DMS153 (cell line): ENCODE measurements at places on chromosomes 12 and 14.

DNA sequence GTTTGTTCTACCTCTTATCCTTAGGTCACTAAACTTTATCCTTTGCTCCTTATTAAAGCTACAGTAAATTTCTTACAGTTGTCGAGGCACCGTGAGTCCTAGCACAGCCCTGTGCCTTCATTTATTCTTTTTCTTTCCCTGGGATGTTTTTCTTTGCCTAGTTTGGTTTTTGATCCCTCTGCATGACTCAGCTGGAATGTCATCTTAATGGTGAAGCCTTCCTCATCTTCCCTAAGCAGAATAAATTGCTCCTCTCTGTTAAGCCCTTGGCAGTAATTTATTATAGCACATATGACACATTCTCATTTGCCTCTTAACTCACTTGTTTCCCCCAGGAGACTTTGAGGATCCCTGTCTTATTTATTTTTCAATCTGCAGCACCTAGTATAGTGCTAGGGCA is 16.6 kb downstream of the ACTR10 start:
- no peak for DNase-seq

DNA sequence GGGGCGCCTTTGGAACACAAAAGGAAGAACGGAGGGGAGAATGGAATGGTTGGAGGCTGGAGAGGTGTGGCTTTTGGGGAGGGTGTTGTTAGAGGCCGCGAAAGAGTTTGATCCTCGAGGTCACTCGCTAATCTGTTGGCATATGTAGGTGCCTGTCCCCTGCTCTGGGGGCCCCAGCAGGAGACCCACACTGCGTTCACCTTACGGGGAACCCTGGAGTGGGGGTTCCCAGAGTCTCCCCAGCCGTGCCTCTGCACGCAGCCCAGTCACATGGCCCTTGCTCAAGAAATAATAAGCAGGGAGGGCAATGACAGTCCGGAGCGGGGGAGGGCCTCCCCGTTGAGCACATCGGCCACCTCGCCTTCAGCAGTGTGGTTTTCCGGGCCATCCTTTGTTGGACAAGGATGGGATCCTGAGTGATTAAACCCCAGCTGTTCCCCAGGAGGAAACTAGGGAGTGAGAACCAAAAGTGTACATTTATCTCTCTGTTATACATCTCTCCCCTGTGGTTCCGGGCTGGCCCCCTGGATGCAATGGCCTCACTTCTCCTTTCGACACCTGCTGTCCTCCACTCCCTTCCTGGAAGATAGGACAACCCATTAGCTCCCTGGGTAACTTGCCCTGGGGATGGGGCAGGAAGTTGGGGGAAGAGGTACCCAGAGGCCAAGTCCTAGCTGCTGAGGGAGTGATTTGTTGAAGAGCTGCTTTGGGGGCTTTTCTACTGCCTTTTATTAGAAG is 1.3 kb downstream of the PLEKHG3 start:
- DNase-seq: no peak

DNA sequence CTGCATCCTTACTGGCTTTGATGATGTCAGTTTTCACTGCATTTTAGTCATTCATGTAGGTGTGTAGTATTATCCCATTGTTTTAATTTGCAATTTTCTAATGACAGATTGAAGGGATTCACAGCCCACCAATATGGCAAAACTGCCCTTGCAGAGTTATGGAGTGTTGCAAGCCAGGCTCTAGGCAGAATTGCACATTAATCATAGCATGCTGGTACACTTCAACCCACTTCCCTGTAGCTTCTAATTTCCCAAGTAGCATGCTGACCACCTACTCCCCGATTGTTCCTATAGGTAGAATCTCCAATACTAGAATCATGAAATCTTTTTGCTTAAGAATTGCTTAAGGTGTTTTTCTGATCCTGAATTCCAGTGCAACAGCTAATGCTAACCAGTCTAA is 5.2 kb upstream of the RNASE6 start:
- no peak for DNase-seq

DNA sequence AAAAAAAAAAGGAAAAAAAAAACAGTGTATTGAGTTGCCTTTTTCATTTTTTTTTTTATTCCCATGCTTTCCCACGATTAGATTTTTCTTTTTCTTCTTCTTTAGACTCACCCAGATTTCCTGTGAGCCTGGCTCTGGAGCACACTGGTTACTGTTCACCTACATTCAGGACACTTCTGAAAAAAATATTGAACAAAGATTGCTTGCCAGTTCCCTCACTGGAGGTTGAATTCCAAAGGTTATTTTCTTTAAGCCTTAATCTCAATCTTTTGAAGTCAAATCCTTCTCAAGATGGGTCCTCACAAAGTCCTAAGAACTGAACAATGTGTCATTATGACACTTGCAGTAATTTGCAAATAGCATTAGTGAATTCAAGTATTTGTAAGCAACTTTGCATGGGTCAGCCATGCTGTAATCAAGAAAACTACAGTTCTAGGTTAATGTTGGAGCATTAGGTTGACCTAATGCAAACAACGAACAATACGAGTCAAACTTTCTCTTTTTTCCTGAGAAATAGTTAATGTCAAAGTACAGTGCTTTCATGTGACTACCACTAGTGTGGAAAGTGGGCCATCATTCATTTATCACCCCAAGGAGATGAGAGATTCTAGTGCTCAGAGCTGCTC is 49.2 kb upstream of the DUSP6 start:
- DNase-seq: no peak

GRCh38 chr12:120734210-120734609 is 8.6 kb downstream of the ACADS start:
- no peak for DNase-seq

- DNase-seq: no peak
Measured at GRCh38 chr12:79674629-79675028, 16.1 kb downstream of the PAWR start.

GRCh38 chr12:132154941-132155770 is 10.9 kb downstream of the NOC4L start:
- DNase-seq: no peak

- DNase-seq: no peak
Measured at GRCh38 chr12:57237932-57238853, 8.7 kb downstream of the SHMT2 start.

DNA sequence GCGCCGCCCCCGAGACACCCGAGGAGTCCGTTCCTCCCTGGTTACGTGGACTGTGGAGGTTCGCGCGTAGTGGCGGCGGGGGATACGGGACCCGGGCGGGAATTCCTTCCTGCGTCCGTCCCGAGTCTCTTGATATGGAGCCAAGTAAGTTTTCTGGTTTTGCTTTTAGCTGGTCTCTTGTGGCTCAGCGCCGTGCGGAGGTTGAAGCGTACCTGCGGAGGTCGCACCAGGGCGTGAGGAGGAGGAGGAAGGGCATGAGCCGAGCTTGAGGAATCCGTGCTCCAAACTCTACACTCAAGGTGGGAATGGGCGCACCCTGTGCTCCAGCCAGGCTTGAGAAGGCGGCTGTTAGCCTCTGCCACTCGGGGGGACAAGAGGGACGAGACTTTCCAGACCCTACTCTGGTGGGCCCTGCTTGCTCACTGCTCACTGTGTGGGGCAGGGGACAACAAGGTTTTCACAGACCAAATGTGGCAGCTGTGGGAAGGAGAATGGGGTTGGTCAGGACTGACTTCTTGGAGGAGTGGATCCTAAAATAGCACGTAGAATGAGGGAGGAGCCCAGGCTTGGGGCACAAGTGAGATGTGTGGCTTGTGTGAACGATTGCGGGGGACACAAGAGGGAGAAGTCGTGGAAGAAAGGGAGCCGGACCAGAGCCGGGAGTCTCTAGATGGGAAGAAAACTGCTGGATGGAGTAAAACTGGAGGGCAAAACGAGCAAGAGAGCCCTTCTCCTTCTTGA is 577 bp downstream of the ATG101 start:
- no peak for DNase-seq

GRCh38 chr14:89207925-89208328 is 209.1 kb downstream of the FOXN3 start:
- no peak for DNase-seq

DNA sequence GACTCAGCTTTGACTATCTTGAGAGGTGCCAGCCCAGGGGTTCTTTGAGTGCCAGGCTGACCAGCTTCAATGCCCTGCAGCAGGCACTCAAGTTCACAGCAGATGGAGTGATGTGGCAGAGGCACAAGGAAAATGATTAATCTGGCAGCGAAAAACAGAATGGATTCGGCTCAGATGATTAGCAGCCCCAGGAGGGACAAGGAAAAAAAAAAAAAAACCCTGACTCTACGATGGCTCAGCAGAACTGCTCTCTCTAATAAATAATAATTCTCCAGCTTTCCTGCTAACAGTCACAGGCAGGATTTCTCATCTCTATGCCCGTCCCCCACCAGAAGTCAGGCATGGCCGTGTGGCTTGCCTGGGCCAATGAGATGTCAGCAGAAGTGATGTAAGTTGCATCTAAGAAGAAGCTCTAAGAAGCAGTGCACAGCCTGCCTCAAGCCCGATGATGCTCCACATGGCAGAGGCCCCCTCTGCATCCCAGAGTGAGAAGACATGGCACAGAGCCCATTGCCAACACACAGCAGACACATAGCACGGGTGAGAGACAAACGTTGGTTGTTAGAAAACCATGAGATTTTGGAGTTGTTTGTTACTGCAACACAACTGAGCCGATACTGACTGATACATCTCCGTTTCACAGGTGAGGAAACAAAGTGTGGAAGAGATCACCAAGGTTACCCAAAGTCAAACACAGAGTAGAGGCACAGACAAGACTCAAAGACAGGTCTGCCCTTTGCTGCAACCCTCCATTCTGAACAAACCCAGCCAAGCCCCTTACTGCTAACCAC is 111.0 kb downstream of the SCARB1 start:
- DNase-seq: no peak

- DNase-seq: no peak
Measured at GRCh38 chr12:20398686-20399085, 30.3 kb downstream of the PDE3A start.

GRCh38 chr12:52836042-52836466 is 1.9 kb upstream of the KRT79 start:
- DNase-seq: no peak

- DNase-seq: no peak
Measured at GRCh38 chr14:37779480-37779879, 184.1 kb downstream of the TTC6 start.

DNA sequence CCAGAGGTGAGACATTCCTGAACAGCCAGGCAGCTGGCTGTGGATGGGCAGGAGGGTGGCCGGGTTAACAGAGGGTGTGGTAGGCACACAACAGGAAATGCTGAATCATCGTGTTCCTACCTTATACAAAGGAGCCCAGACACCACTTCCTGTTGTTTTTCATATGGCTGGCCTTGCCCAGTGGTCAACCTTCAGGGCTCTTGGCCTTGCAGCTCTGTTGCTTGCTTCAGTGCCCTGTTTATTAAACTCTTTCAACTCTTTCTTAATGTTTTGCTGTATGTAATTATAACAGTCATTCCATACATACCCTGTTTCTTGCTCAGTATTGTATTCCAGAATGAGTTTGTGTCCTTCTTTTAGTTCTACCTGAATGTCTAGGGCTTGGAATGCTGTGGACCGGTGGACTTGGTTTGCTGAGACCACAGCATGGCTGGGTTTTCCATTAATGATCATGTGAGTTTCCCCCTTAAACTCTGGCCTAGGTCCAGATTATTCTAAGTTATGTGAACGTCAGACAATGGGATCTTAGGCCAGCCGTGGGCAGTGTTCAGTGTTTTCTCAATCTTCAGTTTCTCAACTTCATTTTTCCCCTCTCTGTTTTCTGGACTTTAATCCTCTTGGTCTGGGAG is 11.9 kb downstream of the CFAP54 start:
- peak; percentile 45 for DNase-seq

- no peak for DNase-seq
Measured at GRCh38 chr14:56129933-56130332, 11.7 kb downstream of the PELI2 start.

- DNase-seq: peak; percentile 34
Measured at GRCh38 chr12:16347391-16348298, at the start of gene MGST1. TSS of gene MGST1 (plus strand) at chr12:16347645. CDS start at chr12:16354253, 6,608 bp downstream.

GRCh38 chr12:24561411-24561871 is 387.5 kb downstream of the BCAT1 start:
- DNase-seq: no peak

- no peak for DNase-seq
Measured at GRCh38 chr12:92272061-92272964, 126.7 kb upstream of the BTG1 start.

DNA sequence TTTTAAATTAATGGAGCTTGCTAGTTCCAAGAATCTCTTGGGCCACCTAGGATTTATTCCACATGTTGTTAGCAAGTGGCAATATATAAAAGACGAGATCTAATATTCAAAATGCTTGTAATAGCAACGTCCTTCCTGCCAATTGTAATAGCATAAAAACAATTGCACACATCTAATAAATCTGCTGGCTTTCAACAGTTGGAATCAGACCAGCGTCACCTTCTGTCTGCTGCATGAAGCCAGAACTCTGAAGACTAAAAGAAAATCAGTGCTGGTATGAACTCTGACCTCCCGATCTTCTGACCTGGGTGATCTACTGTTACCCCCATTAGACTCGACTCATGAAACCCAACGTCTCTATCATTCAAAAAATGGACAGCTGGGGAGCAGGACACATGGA is 100.6 kb downstream of the DIO2 start:
- no peak for DNase-seq

GRCh38 chr12:131683266-131684014 is 27.4 kb upstream of the SFSWAP start:
- no peak for DNase-seq

DNA sequence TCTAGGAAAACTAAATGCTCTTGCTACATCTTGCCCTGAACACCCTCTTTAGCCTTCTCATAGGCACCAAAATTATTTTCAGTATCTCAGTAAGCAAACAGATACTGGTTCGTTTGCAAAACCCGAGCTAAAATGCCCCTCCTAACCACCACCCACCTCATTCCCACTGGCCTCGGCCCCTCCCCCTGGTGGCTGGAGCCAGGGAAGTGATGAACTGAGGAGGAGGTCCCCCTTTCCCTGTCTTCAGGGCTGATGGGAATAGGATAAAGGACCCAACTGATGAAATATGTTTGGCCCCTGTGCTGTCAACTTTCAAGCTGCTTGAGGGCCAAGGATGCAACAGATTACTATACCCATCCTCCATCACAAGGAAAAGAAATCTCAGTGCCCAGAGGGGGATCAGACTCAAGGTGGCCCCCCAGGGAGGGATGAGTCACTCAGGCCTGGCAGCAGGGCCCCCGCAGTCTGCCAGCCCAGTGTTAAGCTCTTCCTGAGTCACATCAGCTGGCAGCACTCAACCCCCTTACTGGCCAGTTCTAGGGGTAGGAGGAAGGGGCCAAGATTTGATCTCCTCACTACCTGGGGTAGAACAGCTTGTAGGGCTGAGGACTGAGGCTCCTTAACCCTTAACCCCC is 1.7 kb downstream of the ANKRD52 start:
- no peak for DNase-seq

- DNase-seq: peak; percentile 86
Measured at GRCh38 chr14:64812412-64812811, 67.3 kb downstream of the SPTB start.
